ENCODE measurements at places on chromosomes 7 and 10.
A peak's percentile ranks its signal among the peaks of the same experiment; 100 is the strongest.

DNA sequence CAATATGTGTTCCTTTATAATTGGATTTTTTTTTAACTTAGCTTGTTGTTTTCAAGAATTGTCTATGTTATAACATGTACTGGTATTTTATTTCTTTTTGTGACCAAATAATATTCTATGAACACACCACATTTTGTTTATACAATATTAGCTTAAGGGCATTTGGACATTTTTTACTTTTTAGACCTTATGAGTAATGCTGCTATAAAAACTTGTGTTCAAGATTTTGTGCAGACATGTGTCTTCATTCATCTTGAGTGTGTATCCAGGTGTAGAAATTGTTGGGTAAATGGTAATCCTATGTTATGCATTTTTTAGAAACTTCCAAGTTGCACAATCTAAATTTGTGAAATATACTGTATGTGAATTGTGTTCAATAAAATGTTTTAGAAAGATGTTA is 936.7 kb downstream of the CCSER2 start:
- no peak for DNase-seq

DNA sequence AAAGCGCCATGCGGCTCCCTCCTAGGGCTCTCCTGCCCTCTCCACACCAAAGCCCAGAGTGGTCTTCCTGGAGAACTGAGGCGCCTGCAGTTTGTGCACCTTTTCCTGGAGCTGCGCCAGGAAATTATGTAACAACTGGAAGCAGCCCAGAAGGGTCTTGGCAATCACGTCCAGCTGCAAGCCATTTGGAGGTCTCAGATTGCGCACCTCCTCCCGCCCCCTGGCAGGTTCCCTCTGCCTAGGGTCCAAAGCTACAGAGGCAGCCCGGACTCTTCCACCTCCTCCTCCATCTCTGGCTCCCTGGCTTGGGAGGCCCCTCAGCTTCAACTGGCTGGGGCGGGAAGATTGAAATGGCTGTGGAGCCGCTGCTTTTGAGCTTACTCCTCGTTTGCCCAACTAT is 34.0 kb upstream of the SFTPD start:
- no peak for DNase-seq

GRCh38 chr10:79087721-79088120 is 19.0 kb downstream of the ZMIZ1 start:
- no peak for DNase-seq

GRCh38 chr7:149681274-149681673 is 92.1 kb downstream of the ZNF467 start:
- DNase-seq: no peak

- no peak for DNase-seq
These were observed 1.9 kb upstream of the ZNF212 start for GRCh38 chr7:149237502-149237901.

DNA sequence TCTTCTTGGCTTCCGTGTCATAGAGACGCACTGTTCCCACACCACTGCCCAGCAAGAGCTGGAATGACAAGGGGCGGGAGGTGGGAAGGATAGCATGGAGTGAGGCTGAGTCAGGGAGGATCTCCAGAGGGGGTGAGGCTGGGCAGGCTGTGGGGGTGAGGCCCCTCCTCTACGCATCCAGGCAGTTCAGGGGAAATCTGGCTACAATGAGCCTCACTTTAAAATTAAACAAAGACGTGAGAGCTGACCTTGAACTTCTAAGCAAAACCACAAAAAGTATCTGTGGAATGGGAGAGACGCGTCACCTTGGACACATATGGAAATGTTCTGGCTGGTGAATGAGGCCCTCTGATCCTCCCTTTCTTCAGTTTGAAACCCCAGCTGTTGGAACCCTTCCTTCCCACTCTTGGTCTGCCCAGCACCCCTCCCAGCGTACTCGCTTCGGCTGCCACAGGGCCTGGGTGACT is 17.7 kb downstream of the WDR91 start:
- peak; percentile 45 for DNase-seq

DNA sequence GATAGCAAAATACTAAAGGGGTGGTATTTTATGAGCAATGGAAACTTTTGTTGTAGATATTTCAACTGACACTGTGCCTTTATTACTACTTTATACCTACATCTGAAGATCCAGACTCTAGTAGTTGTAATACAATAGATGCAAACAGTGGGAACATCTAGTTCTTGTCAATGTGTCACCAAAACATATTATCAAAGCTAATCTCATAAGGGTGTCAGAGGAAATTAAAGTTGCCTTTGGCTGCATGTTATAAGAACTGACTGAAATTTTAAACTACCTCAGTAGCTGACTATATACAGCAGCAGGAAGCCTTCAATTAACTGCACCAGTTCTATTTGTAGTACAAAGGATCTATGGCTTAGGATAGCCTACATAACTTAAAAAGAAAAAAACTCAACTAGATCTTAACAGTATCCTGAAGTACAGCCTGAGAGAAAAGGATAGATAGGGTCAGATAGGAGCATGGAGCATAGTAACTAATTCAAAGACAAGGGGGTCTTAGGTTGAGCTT is 30.9 kb downstream of the HDAC9 start:
- DNase-seq: no peak

DNA sequence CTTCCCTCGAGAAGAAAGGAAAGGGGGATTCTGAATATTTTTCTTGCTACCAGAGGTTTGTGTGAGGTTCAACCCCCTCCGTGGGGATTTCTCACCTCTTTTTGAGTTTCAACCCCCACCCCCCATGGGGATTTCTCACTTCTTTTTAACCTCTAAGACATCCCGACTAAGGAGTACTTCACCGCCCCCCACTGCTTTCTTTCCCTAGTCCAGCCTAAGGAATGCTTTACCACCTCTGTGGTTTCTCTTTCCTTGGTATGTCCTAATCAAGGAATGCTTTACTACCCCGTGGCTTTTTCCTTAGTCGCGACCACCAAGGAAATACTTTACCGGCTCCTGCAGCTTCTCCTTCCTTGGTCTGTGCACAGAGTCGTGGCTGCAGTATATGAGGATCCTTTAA is 149.4 kb downstream of the LYZL1 start:
- no peak for DNase-seq

Data from skeletal muscle cell (primary cell).